NCI-H524 treated with DMSO at 0.1 percent for 48 hours (cell line): ENCODE measurements at places on chromosomes 4 and X.

DNA sequence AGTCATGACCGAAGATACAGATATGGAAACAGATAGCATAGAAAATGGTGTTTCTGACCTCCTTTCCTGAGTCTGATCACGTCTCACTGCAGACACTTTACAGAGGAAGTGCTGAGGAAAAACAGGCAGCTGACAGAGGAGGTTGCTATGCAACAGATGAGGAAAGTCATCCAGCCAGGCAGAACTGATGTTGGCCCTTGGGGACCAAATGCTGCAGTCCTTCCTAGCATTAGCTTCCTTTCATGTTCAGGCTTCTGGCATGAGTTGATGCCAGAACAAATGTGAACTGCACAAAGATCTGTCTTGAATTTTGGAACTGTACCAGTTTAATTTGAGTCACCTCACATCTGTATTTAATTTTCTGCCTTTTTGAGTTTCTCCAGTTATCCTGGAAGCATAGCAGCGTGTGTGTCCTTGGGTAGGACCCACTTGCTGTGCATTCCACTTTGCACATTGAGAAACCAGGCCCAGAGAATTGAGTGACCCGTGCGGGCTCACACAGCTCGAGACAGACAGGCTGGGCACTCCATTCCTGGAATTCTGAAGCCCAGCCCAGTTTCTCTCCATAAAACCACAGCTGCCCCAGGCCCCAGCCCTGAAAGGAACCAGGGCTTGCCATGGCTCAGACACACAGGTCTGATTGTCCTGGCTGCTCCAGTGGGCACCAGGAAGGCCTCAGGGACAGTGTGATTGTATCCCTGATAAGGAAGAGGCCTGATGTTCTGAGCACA lies 1.4 kb upstream of the MAGED1 start:
- no peak for DNase-seq

DNA sequence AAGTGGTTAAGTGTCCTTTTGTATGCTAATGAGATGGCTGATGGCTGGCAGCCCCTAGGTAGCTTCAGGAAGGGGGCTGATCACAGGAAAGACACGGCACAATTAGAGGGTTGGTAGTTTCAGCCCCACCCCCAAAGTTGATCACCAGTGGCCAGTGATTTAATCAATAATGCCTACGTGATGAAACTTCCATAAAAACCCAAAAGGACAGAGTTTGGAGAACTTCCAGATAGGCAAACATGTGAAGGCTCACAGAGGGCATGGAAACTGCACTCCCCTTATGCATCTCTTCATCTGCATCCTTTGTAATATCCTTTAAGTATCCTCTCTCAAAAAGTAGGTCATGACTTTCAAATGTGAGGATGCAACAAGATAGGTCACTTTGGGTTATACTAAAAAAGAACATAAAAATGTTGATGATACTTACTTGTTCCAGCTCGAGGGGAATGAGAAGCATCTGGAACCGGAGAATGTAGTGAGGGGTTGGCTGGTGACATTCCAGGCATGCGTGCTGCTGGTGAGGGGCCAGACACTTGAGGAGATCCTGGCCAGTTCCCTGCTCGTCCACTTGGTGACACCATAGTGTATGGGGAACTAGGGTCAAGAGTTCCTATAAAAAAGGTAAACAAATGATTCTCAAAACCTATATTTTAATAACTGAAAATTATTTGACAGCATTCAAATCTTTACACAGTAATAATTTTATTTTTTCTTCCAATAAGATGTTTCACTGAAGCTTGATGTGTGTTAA lies 16.7 kb upstream of the CXorf38 start:
- DNase-seq: no peak

DNA sequence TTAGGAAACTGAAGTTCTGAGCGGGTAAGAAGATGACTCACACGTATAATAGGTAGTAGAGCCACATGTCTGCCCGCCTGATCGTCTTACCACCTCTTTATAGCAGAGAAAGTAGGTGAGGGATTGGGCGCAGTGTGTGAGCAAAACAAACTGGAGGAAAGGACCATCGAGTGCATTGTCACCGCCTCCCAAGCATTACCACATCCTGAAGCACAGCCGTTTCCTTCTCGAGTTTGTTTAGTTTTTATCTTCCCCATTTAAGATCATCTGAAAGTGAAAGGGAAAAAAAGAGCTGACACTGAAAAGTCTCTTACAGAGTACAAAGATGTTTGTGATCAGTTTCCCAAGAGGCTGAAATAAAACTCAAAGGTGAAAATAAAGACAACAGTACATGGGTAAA lies 14.8 kb downstream of the PDK3 start:
- DNase-seq: no peak

DNA sequence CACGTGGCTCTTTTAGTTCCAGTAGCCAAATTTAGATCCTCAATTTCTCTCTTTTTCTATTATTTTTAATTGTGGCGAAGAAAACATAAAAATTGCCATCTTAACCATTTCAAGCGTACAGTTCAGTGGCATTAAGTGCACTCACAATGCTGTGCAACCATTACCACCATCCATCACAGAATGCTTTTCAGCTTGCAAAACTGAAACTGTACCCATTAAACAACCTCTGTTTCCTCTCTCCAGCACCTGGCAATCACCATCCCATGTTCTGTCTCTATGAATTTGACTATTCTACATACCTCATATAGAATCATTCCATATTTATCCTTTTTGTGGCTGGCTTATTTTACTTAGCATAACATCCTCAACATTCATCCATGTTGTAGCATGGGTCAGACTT lies 74.9 kb downstream of the METTL14 start:
- no peak for DNase-seq

DNA sequence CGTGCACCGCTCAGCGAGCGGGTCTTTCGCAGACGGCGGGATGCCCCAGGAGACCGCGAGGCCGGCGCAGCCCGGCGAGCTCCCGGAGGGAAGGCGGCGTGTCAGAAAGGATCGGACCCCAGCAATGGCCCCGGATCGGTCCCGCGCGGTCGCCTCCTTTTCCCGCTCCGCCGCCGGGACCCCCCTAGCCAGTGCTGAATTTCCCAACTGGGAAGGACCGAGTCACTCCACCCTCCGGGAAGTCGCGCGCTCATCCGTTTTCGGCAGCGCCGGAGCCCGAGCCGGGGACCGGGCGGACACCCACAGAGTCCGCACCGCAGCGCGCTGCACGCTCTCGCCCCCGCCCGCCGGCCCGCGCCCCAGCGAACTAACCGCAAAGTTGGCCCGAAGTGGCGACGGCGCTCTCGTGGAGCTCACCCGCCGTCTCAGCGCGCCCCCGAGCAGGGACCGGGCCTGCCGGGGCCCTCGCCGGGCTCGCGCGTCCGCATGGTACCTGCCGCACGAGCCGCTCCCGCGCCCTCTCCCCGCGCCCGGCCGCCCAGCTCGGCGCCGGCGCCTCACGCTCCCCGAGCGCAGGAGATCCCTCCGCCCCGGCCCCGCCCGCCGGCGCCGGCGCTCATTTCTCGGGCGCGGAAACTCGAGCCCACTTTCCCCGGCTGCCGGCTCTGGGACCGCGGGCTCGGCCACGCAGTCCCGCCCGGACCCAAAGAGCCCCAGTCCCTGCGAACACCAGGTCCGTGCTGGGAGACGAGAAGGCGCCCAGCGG lies at the start of gene FAT1:
TSS of gene FAT1 (minus strand) at position 565 of the 766 bp plus-strand sequence. CDS start 14,029 bp downstream, outside the sequence.
- DNase-seq: no peak

DNA sequence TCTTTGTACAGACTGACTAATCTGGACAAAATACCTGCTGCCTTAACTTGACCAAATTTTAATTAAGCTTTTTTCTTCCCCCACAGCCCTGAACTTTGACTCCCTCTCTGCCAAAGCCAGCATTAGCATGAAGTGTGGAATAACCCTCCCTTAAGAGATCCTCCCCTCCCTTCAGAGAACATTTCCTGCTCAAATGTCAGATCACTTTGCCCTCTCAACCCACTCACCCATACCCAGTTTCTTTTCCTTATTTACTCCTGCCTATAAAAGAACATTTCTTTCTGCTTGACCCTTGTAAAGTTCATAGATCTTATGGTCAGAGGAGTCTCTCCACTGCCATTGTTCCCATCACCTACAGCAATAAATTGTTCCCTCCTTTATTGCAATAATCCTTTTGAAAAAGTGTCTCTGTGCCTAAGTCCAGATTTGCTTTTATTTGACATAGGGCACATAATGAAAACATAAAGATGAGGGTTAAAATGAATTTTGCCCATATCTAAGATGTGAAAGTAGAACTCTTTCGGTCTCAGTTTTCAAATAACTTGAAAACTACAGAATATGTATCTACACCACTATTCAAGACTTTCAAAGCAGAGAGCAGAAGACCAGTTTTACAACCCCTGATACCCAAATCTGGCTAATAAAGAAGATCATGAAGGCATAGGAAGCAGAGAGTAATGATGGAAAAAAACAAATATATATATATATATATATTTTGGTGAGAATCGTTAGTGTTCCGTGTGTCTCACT lies 289.7 kb upstream of the ANXA10 start:
- DNase-seq: no peak

DNA sequence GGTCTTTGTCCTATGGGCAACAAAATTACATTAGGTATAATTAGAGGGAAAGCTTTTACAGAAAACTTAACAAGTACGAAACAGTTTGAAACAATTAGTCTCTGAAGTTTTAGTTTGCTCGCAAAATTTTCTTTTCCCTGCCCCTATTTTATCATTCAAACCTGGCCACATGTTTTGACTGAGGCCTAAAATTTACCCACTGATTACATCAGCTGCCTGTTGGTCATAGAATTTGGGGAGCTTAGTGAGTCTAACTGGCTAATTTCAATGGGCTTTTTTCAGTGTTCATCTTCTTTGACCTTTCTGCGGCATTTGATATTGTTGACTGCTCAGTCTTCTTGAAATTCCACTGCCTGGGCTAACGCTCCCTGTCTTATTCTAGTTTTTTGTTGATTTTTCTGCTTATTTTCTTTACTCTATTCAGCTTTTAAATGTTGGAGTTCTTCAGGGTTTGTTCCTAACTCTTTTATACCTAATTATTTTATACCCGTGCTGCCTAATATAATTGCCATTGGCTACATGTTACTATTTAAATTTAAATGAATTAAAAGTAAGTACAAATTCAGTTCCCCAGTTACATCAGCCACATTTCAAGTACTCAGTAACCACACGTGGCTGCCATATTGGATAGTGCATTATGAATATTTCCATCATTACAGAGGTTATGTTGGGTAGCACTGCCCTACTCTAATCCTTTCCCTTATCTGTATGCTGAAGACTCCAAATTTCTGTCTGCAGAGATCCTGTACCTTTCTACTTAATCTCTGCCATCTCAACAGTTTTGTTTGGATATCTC lies 87.5 kb downstream of the SNX25 start:
- no peak for DNase-seq

GRCh38 chr4:22488106-22488505 lies 27.8 kb downstream of the ADGRA3 start:
- no peak for DNase-seq

GRCh38 chr4:17058916-17059741 lies 160.7 kb upstream of the LDB2 start:
- DNase-seq: no peak

- no peak for DNase-seq
Observed at GRCh38 chr4:160370046-160370445, 1267.2 kb downstream of the RAPGEF2 start.

DNA sequence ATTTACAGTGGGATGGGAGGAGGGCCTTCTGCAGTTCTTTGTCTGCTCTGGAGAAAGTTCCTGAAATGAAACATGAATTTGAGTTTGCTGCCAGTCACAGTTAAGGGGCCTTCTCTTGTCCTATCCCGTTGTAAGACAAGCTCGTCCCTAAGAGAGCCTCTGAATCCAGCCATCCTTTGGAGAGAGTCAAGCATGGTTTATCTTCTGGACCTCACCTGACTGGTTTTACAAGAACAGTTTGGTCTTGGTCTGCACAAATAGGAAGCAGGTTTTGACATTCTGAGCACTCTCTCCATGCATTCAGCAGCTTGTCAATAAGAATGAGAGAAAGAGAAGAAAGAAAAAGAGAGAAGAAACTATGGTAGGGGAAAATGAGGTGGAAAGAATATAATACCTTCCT lies 20.4 kb upstream of the TENM3 start:
- no peak for DNase-seq

GRCh38 chrX:85622635-85623034 lies 243.2 kb upstream of the POF1B start:
- no peak for DNase-seq

DNA sequence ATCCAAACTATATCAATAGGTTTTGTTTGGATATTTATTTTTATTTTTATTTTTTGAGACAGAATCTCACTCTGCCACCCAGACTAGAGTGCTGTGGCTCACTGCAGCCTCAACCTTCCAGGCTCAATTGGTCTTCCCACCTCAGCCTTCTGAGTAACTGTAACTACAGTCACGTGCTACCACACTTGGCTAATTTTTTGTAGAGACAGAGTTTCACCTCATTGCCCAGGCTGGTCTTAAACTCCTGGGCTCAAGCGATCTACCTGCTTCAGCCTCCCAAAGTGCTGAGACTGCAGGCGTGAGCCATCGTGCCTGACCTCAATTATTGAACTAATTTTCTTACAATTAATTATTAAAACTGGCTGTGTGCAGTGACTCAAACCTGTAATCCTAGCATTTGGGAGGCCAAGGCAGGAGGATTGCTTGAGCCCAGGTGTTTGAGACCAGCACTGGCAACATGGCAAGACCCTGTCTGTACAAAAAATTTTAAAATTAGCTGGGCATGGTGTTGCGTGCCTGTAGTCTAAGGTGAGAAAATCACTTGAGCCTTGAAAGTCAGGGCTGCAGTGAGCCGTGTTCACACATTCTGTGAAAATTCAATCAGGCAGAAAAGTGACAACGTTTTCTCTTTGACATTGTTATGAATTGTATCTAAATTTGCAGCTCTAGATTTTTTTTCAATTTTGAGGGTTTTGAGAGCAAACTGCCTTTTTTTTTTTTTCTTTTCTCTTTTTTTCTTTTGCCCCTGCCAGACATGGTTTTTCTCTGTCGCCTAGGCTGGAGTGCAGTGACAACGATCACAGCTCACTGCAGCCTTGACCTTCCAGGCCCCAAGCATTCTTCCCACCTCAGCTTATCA lies 66.0 kb downstream of the UBE2K start:
- no peak for DNase-seq

- DNase-seq: no peak
Observed at GRCh38 chr4:101039367-101039766, 308.0 kb downstream of the PPP3CA start.

DNA sequence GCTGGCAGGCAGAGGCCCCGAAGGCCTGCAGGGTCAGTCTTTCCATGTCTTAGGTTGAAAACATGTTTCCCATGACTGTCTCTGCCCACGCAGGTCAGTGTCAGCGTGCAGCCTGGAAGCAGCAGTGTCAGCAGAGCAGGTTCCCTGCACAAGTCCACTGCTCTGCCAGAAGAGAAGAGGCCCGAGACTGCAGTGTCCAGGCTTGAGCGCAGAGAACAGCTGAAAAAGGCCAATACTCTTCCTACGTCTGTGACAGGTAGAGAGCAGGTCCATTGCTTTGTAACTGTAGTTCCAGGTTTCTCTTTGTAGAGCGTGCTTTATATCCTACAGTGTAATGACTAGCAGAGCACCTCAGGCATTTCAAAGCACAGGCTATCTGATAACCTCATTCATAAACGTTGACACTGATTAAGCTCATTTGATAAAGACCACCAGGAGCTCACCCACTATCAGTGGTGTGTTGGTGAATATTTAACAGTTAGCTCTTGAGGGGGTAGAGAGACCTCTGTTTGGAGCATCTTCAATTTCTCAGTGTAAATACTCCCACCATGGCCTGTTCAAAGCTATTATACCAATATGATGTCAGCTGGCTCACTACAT lies 63.2 kb downstream of the AASDH start:
- no peak for DNase-seq

GRCh38 chr4:141255016-141255415 lies 34.3 kb downstream of the ZNF330 start:
- no peak for DNase-seq

- no peak for DNase-seq
Observed at GRCh38 chrX:132712350-132712749, 223.5 kb upstream of the MBNL3 start.

- DNase-seq: no peak
Observed at GRCh38 chrX:69016293-69016941, 148.8 kb downstream of the PJA1 start.
